Mucosa of descending colon (tissue), 3 donors: ENCODE measurements at places on chromosomes 2 and 18.

- DNase-seq = peak; percentile 30
Measured at GRCh38 chr18:51278045-51278649, 80.7 kb upstream of the MEX3C start.

- no peak for DNase-seq
Measured at GRCh38 chr18:9688036-9688741, 19.9 kb upstream of the RAB31 start.

DNA sequence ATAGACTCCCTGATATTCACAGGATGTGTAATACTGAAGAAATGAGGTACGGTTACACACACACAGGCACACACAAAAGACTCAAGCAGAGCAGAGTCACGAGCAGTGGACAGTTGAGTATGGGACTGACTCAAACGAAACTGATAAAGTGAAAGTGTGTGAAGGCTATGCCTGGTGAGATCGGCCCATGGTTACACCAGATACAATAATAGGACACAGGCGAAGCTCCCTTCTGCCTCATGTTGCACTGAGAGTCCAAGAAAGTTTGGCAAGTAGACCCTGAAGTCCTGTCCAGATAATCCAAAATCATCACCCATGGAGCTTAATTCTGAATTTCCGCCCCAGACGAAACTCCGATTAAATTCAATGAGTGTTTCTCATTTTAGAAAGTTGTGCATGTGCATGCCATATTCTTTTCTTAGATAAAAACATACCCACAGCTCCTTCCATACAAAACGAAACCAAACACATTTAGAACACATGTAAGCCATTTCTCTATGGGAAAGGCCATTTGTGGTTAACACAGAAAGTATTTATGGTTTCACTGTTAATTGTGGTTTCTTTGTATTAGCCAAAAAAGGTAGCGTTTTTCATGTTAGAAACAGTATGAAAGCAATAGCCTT is 567.6 kb downstream of the PLCL1 start:
- DNase-seq = no peak

GRCh38 chr2:8522687-8523086 is 159.2 kb upstream of the ID2 start:
- peak; percentile 62 for DNase-seq

GRCh38 chr18:67243799-67244587 is 272.5 kb downstream of the DSEL start:
- no peak for DNase-seq

DNA sequence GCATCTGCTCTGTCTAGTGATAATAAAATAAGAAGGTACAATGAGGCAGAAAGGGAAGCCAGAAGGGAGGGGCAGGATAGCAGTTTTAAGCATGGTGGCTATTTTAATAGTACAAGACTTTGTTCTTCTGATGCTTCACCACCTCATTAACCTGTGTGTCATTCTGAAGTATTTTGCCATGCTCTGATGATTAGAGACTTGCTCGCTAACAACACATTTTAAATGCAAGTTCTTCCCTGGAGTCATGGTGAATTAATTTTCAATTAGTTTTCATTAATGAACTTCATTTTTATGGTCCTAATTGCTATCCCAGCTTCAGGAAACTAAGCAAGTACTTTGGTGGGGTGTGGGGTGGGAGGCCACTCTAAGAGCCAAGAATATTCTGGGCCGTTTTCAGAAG is 25.7 kb upstream of the LNPK start:
- DNase-seq = no peak
